Stimulated activated CD4-positive, alpha-beta T cell treated with anti-CD3 and anti-CD28 coated beads, Interleukin-2, amount 100 ng/mL, for 48 hours (primary cell): ENCODE measurements at places on chromosomes 7 and 10.

- DNase-seq, result no peak
Observed at GRCh38 chr7:141659501-141659900, 42.5 kb downstream of the DENND11 start.

- no peak for DNase-seq
Observed at GRCh38 chr10:8726084-8726778, 671.7 kb downstream of the GATA3 start.

DNA sequence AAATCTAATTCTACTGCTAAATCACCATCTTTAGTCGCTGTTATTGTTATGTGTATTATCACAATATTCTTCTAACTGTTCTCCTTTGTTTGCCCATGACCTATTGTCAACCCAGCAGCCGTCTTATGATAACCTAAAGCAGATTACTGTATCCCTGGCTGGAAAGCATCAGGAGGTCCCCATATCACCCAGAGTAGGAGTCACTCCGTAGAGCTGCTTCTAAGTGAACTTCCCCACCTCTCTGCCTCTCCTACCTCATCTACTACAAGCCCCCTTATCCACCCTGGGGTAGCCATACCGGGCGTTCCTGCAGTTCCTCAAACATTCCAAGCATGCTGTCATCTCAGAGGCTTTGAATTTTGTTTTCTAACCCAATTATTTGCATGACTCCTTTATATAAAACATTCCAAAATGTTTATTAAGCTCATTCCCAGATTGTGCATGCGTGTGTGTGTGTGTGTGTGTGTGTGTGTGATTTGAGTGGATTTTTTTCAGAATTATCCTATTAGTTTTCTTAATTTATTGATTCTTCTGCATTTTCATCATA is 39.7 kb downstream of the POU6F2 start:
- no peak for DNase-seq

DNA sequence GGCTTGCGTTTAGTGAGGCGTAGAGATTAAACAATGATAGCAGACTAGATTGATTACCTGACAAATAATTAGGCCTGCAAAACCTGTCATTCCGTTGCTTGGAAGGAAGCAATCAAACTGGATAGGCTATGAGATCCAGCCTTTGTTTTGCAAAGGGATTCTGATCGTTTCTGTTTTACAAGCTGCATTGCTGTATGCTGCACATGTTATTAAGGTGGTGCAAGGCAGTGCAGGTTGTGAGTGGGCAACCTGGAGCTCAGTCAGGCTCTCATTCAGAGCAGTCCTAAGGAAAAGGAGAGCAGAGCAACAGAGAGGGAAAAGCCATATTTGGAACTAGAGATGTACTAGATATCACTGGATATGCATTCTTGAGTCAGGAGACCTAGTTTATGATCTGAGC is 6.9 kb upstream of the NOBOX start:
- DNase-seq, result no peak

GRCh38 chr10:70546584-70546983 is 56.0 kb downstream of the PRF1 start:
- no peak for DNase-seq

DNA sequence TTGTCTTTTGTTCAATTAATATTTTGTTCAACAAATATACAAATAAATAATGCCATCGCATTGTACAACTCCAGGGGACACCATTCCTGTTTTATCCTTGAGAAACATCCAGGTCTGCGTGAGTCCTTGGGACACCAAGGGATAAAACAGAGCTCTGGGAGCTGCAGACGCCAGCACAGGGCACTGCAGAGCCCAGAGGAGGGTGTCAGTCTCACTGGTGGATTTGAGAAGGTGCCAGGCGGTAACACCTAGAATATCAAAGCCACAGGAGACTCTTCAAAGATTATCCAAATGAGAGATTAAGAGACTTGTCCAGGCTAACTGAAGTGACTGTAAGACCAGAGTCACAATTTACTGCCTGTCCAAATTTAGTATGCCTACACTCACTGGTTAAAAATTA is 55.3 kb downstream of the TEX36 start:
- no peak for DNase-seq

DNA sequence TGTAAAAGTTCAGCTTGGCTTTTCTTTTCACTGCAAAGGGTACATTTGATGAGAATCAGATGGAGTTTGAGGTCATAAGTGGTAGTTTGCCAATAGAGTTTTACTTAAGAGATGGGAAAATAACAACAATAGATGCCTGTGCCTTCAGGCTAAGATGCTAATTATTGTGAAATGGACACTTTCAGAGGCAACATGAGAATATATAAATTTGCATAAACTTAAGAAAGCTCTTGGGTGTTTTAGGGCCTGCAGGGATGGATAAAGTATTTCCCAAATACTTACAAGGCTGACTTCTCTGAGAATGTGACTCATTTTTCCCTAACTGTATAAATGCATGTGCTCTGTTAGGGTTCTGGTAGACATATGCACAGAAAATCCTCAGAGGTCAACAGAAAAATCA is 200.3 kb upstream of the SVIL start:
- no peak for DNase-seq

DNA sequence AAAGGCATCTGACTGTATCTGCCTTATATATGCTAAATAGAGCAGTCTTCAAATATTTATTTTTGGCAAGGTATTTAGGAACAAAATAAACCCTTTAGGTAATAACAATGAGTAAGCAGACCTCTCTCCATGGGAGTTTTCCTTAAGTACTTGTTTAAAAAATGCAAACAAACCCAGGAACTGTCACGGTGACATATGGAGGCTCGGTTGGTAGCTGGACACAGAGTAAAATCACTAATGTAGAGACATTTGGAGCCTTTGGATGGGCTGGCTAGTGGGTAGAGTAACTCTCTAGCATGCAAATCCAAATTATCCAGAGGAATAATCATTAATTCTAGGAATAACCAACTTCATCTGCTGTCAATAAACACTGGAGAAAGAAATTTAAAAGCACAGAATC is 71.6 kb upstream of the LAMB4 start:
- no peak for DNase-seq

GRCh38 chr10:126705131-126705530 is 34.6 kb upstream of the C10orf90 start:
- DNase-seq, result no peak

DNA sequence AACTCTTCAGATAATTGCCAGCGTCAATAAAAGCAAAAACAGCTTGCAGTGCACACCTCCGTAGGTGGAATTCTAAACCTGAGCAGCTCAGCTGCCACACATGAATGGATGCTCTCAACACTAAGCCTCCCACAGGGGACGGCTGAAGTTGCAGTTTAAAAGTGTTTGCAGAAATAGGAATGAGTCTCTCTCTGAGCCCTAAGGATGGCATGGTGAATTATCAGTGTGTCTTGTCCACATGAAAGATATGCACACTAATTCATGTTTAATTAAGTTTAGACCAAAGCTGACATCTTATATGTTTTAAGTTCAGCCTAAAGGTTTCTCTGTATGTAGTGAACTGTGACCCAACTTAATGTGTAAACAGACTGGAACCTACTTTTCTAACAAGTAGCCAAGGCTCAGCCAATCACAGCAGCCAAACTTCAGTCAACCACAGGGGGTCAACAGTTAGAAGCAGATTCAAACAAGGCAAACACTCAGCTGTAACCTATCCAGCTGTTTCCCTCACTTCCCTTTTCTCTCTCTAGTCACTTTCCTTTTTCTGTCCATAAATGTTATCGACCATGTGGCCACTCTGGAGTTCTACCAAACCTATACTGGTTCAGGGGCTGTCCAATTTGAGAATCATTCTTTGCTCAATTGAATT is 38.1 kb downstream of the CTTNBP2 start:
- DNase-seq, result no peak

- DNase-seq, result no peak
Observed at GRCh38 chr10:34731885-34732701, 83.0 kb downstream of the PARD3 start.

DNA sequence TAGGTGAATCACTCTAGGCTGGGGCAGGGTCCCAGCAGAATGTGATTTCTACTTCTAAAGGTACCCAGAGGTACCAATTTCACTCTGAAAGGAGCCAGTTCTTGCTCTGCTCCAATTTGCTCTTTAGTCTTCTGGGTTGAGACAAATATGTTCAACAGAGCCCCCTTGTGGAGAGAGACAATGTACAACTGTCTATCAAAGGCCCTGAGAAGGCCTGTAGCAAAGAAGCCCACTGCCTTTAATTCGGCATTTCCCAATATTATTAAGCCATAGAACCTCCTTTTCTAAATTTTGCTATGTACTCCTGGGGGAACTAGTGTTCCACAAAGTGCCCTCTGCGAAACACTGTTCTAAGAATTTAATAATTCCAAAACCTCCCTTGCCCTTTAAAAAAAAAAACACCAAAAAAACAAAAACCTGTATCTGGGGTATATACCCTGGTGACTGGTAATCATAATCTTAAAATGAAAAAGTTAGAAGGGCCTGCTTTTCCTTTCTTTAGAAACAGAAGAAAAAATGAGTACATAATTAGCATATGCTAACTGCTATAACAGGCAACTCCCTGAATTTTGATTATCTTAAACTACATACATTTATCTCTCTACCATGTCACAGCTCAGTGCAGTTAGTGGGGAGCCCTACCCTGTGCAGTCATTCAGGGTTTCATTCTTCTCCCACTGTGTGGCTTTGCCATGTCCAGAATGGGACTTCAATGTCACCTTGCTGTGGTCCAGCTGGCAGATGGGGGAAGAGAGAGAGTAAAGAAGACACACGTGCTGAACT is 160.9 kb upstream of the BMPER start:
- DNase-seq, result no peak

DNA sequence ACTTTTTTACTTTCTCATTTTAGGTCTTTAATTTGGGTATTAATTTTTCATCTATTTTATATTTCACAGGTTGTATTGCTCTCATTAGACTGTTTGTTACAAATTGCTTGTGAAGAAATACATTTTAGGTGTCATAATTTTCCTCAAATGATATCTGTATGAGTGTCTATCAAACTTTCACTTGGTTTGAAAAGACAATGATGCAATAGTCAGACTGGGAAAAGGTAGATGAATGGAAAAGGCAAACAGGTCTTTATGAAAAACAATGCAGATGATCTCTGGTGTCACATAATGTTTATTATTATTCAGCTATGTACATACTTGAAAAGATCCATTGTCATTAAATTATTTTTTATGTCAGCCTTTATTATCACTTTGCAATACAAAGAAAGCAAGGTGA is 80.2 kb downstream of the PTPRZ1 start:
- no peak for DNase-seq

DNA sequence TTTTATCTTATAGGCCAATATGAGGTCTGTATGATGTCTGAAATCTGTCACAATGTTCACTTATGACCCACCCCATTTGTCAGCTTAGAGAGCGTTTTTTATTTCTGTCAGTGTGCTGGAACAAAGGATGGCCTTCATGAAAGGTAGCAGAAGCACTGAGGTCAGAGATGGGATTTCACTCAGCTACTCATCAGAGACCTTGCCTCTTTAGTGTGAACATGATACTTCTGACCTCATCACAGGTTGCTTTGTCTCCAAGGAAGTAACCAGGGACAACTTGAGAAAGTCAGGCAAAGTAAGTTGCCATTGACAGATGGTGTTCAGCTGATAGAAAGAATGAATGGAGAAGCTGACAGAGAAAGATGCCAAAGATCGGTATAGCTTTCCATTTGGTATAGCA is 16.3 kb downstream of the YAE1 start:
- no peak for DNase-seq

- no peak for DNase-seq
Observed at GRCh38 chr10:99315853-99316252, 13.3 kb upstream of the CNNM1 start.

DNA sequence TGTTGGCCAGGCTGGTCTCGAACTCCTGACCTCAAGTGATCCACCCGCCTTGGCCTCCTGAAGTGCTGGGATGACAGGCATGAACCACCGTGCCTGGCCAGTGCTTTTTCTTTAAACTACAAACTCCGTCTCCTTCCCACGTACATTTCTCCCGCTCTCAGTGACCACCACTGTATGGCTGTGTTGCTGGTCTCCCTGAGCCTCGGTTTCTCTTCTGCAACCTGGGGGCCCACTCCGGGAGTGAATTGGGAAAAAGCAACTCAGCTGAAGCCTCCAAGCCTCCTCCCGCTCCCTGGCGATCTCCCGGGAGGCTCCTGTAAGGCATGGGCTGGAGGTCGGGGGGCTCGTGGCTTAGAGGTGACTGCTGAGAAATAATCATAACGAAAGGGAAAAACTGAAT is 136.3 kb downstream of the ELFN1 start:
- no peak for DNase-seq

DNA sequence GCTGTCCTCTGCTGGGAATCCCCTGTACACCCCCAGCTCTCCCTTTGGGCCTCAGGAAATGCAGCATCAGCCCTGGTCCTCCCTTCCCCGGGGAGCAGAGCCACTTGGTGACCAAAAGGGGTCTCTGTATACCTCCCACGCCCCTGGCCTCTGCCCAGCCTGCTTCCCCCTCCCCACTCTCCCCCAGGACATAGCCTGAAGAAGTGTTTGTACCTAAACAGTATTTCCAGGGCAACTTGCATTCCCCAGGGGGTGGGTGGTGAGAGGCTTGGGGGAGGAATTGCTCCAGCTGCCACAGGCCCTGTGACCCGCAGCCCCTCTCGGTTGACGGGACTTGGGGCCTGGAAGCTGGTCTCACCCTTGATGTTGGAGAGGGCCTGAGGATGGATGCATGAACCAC is 39.3 kb downstream of the TMEM270 start:
- DNase-seq, result no peak
